Pons (tissue), 1 donor: ENCODE measurements at places on chromosomes 12 and 14.

- DNase-seq, result no peak
These were observed 101.9 kb downstream of the SETD3 start for GRCh38 chr14:99378782-99379214.

- DNase-seq, result peak; percentile 92
These were observed at the start of gene ORAI1 for GRCh38 chr12:121626087-121626852. Gene ORAI1 (plus strand): TSS chr12:121626530.

DNA sequence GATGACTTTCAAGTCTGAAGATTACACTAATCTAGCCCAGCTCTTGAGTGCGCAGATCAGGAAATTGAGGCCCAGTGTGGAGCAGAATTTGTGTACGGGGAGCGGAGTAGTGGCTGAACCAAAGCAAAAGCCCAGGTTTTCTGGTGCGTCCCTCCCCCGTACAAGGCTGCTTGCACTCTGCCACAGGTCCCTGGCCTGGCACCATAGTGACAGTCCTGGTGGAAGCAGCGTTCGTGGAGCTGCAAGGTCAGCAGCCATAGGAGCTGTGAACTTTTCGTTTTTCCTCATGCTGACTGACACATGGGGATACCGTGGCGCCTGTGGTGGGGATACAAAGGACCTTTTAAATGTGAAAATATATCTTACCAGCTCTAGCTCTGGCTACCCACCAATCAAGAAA lies 1.7 kb downstream of the EVL start:
- DNase-seq, result no peak

GRCh38 chr14:88016768-88017167 lies 11.8 kb downstream of the GPR65 start:
- DNase-seq, result no peak

GRCh38 chr12:122227341-122227740 lies 1.5 kb upstream of the DIABLO start:
- DNase-seq, result no peak

DNA sequence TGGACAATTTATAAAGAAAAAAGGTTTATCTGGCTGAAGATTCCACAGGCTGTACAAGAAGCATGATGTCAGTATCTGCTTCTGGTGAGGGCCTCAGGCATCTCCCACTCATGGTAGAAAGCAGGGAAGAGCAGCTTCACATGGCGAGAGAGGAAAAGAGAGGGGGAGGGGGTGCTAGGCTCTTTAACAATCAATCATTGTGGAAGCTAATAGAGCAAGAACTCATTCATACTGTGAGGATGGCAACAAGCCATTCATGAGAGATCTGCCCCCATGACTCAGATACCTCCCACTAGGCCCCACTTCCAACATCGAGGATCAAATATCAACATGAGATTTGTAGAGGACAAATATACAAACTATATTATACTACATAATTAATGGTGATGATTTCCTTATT lies 361.9 kb upstream of the FAR2 start:
- DNase-seq, result peak; percentile 61

GRCh38 chr14:83463500-83464098 lies 1929.9 kb upstream of the SEL1L start:
- peak; percentile 75 for DNase-seq

- no peak for DNase-seq
These were observed 17.6 kb downstream of the BATF start for GRCh38 chr14:75539561-75540478.

- DNase-seq, result no peak
These were observed 197.2 kb upstream of the TMPO start for GRCh38 chr12:98317939-98318899.

DNA sequence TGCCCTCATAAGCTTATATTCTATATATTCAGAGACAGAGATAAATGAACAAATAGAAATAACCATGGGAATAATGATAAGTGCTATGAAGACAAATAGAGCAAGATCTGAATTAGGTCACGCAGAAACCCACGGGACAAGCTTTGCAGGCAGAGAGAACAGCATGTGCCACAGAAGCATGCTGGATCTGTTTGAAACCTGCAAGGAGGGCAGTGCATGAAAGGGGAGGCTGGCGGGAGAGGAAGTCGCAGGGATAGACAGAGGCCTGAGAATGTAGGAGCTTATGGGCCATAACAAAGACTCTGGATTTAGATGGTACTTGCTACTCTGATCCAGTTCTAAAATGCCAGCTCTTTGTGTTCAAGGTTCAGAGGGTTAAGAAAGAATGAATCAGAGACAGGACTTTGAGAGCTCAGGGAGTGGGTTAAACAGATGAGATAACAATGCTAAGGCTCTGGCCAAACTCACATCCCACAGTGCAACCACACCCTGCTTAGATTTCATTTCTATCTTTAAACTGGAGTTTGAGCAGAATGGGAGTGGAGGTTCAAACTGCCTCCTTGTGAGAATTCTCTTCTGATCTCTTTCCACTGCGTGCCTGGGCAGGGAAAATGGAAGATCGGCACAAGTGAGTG lies 49.2 kb upstream of the PPP1R12A start:
- DNase-seq, result no peak

DNA sequence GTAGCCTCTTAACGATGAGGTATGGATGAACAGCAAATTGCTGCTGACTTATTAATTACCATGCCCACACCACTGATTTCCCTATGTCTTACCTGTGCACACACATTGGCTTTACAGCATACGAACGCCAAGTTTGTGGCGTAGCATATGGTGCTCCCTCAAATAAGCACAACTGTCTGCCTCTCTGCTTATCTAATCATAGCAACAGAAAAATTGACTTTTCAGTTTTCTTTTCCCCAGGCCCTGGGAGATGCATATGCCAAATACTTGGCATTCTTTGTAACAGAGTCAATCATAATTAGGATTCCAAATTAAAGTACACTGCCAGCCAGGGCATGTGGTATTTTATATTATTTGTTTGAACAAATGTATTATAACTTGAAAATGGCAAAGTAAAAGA lies 625.5 kb downstream of the DIO2 start:
- DNase-seq, result no peak

GRCh38 chr14:100296106-100296651 lies 10.1 kb downstream of the SLC25A29 start:
- peak; percentile 55 for DNase-seq

- no peak for DNase-seq
These were observed 16.8 kb downstream of the ISCA2 start for GRCh38 chr14:74510223-74510931.

DNA sequence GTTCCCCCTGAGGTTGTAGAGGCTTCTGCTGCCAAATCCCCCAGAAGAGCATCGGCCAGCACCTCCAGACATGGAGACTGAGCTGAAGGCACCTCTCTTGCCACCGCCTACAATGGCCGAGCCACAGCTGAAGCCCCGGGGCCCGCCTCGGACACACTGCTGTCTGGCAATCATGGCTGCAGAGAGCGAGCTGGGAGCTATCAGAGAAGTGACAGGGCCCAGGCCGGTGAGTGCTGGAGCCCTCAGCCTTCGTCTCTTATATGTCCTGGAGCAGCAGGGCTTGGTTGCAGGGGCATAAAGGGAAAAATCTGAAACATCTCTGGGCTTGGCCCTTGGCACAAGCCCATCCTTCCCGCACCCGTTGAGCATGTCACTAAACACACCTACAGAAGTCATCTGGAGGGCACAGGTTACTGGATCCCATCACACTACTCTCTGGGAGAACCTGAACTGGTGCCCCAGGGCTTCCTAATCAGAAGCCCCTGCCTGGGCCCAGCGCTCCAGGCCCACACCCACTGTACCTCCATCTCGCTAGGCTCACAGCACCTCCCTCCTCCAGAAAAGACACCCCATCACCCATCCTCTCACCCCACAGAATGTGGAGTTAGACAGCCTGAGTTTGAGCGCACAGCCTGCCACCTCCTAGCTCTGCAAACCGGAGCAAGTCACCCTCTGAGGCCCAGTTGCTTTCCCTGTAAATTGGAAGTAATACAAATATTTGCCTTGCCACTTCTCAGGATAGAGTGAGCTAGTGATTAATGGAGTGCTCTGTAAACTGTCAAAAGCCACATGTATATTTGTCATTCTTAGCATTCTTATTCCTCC lies at the start of gene KRT4:
Gene KRT4, minus strand, starts transcription at position 232 of the 825 bp plus-strand sequence. Its CDS starts 58 bp downstream, at position 174.
- no peak for DNase-seq

DNA sequence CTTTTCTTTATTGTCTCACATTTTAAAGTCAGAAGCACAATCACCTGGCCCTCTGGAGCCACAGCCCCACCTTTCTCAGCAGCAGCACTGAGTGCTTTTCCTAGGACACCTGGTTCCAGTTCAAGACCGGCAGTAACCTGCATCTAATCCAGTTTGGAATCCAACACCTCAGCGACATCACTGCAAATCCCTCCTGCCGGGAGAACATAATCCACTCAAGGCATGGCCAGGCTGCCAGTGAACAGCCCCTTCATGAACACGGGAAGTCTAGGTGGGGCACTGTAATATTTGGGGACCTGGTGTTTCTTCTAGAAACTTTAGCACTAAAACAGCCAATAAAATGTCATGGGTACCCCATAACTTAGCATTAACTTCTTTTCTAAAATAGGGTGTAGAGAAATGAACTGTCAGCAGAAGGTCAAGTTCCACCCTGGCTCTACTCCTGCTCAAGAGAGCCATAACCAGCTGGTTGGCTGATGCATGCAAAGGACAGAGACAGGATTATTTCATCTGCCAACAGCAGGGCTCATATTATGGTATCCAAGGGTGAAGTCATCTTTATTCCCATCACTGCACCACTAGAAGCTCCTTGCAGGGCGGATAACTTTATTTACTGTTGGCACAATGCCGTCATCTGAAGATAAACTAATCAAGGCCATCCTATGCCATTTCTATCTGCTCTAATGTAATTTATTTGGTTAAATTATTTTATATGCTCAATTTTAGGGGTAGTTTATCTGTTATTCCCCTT lies 76.7 kb downstream of the TTC7B start:
- DNase-seq, result no peak

DNA sequence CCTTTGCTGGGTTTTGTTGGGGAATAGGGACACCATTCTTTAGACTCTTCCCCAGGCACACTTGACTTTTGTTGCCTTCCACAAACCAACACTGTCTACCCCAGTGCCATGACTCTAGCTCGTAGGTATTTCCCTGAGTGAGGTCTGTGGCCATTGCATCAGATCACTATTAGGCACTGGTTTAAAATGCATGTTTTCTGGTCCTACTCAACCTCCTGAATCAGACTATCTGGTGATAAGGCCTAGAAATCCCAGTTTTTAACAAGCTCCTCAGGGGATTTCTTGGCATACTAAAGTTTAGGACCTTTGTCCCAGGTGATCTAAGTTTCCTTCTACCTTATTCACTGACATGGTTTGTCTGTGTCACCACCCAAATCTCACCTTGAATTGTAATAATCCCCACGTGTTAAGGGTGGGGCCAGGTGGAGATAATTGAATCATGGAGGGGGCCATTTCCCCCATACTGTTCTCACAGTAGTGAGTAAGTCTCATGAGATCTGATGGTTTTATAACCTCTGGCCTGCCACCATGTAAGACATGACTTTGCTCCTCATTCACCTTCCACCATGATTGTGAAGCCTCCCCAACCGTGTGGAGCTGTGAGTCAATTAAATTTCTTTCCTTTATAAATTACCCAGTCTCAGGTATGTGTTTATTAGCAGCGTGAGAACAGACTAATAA lies 87.8 kb upstream of the PSMC1 start:
- DNase-seq, result no peak

DNA sequence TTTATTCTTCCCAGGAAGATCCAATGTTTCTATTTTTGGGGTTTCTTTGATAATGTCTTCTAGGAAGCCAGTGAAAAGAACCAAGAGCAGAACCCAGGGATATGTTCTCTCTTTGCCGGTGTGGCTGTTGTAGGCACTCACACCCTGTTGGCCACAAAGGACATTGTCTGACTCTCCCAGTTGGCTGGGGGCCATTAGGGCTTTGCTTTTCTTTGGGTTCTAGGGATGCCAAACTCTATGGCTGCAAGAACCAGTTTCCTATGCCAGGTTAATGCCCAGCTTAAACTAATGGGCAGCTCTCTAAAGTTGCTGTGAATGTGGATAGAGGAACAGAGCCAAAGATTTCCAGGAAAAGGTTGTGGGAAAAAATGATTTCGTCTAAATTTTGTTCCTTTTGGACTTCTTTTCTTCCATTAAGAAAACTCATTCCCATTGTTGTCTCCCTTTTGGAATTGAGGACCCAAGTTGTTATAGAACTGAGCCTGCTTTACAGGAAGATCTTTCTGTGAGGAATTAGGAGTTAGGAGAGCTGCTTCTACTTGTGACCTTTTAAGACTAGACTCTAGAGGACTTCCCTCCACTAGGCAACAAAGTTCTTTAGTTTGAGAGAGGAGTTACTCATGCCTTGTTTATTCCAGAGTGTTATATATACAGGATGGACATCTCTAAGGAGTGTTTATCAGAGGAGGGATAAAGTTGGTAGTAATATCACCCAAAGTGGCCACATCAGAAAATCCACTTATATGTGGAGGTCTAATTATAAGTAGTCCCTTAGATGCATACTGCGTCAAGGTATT lies 13.1 kb downstream of the COPZ1 start:
- peak; percentile 59 for DNase-seq

GRCh38 chr14:62381311-62382070 lies 619.3 kb downstream of the SNAPC1 start:
- DNase-seq, result no peak

DNA sequence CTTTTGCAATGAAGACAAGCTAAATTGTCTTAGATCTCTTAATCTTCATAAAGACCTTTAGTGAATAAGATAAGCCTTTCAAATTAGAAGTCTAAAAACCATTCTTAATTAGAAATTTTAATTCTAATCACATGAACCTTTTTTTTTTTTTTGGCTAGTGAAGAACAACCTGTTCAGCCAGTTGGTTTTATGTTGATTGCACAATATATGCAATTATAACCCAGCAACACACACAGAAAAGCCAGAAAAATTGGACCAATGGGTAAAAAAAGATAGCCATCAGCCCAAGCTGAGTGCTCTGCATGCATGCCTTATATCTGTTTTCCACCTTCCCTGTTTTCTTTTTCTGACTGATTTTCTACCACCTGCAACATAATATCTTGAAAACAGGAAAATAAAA lies 252.2 kb downstream of the SYT10 start:
- no peak for DNase-seq

DNA sequence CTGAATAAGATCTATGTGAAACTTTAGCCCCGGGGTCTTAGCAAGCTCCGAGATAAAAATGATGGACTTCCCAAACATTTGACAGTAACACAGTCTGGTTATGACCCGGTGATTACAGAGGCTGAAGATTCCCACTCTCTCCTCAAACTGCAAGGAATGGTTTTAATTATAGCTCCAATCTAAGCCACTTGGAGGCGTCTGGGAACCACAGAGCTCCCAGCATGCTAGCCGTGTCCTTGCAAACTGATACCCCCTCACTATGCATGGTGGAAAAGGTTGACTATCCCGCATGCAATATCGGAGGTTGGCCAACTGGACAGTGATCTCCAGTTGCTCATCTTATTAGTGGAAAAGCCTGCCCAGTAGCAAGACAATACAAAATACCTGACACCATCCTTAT lies 76.5 kb upstream of the GRIN2B start:
- no peak for DNase-seq

GRCh38 chr12:40010899-40011774 lies 94.7 kb downstream of the SLC2A13 start:
- peak; percentile 92 for DNase-seq

DNA sequence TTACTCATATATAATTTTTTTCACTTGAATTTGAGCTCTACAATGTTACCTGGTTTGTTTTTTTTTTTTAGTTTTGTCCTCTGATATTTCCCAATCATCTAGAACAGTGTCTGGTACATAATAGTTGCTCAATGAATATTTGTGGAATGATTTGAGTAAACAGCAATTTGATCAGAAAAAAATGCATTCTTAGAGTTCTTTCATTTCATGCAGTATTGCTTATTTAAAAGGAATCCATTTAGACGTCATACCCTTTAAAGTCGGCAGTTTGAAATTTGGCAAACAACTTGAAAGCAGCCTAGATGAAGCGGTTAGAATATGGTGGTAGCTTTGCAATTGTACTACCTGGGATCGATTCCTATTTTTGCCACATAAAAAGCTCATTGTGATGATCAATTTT lies 140.0 kb downstream of the PDE3A start:
- DNase-seq, result no peak

- no peak for DNase-seq
These were observed 200.9 kb downstream of the APAF1 start for GRCh38 chr12:98845957-98846356.
